T-helper 9 cell (primary cell): ENCODE measurements at places on chromosomes 5 and 9.

GRCh38 chr9:121620777-121621449 lies 30.5 kb upstream of the DAB2IP start:
- DNase-seq: no peak

- DNase-seq: no peak
Measured at GRCh38 chr5:30676223-30676840, 517.2 kb upstream of the CDH6 start.

DNA sequence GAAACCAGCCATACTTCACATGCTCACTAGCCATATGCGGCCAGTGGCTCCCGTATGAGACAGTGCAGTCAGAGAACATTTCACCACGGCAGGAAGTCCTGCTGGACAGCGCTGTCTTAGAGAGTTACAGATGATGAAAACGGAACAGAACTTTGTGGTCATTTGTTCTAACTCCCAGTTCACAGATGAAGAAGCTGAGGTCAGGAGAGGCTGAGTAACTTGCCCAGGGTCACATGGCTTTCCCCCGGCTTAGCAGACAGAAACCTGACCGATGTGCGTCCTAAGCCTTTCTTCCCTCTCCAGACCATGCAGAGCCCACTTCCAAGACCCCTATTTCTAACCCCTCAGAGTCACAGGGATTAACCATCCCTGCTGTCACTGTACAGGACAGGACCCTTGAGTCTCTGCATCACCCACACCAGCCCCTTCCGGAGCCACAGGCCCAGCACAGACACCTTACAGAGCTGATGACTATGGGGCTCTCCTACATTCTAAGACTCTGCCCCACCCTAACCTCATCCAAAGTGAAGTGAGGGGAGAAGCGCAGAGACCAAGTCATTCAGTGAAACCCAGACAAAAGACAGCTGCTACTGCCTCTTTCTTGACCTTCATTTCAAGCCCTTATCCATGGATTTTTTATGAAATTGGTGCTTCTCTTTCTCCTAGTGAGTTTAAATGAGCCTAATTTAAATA lies 86.9 kb downstream of the PTPN3 start:
- DNase-seq: no peak

GRCh38 chr9:136643596-136644342 lies 18.9 kb upstream of the EGFL7 start:
- DNase-seq: no peak

- DNase-seq: no peak
Measured at GRCh38 chr9:15612962-15613361, 60.1 kb downstream of the CCDC171 start.
